ENCODE measurements at places on chromosomes 4 and X.

DNA sequence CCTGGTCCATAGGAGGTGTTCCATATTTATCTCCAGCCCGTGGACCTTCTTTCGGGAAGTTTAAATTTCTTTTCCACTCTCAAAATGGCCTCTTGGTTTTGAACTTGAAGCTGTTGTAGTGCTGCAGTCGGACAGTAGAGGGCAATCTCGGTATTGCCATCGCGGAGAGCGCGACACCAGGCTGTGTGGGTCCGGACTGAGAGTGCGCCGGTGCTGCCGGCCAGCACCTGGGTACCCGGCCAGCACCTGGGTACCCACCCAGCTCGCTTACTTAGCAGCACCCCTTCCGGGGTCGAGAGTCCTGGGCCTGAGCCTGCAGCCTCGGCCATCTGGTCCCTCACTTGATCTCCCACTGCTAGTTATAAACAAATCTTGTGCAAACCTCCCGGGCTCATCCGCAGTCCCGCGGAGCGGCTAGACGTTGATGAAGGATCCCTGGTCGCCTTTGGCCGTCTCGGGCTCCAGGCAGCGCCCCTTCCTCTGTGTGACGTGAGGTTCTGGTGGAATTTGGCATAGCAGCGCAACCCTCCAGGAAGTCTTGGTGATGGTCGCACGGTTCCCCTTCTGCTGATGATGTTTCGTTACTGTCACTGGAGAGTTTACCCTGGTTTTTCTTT, 18.0 kb downstream of the FAM9A start:
- peak; percentile 11 for DNase-seq

DNA sequence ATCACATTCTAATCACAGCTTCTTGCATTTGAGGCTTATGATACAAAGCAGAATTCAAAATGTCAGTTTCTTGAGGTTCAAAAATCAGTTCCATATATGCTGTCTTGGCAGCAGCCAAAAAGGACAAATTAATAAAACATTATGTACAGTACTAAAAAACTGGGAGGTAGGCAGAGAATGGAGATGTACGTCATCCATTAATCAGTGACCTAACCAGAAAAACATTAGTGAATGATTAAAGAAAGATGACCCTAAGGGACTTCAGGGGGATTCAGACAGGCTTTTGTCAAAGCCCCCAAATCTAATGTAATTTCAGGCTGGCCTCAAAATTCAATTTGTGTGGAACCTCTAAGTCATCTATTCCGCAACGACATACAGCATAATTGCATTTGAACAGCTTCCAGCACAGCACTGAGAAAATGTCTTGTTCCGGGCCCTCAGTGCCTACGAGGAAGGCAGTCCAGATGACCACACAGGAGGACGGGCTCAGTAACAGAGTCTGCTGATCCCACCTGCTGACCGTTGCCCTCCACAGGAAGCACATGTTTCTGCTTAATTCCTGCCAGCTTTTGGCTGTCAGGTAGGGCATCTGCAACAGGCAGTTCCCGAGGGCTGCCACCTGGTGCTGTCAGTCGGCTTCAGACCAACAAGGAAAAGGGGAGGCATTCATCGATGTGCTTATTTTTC, 83.8 kb upstream of the HHIP start:
- no peak for DNase-seq

- DNase-seq: no peak
Observed at GRCh38 chr4:13543032-13543838, 1.1 kb downstream of the NKX3-2 start.

- DNase-seq: no peak
Observed at GRCh38 chr4:151950993-151951670, 190.3 kb upstream of the GATB start.

DNA sequence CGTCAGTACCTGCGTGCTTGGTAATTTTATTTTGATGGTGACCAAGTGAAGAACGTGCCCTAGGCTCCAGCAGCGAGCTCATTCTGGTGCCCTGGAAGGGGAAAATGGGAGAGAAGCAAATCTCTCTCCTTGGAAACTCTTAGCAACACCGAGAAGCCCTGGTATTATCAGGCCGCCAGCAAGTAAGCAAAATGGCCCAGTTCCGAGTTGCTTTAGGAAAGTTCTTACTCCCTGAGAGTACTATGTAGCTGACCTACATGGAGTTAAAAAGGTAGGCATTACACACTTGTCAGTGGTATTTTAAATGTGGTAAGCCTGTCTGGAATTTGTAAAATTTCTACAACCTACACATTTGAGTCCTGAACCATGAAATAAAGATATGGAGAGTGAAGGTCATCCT, 146.4 kb downstream of the CPEB2 start:
- DNase-seq: no peak

DNA sequence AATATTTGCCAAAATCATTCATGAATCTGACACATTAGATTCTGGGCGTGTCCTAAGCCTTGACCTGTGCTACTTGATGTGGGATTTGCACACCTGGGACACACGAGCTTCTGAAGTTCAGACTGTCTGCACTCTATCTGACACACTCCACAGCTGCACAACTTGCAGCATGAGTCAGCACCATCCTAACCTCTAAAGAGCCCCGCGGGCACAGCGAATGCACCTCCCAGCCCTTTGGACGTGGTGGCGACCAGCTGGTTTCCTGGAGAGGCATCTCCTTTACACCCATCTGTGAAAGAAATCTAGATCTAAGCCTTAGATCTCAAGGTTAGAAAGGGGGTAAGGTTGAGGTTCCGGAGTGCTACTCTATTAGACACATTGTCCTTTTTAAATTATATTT, 69.2 kb downstream of the SORBS2 start:
- no peak for DNase-seq

GRCh38 chr4:144989306-144989705, 108.7 kb downstream of the ANAPC10 start:
- DNase-seq: no peak

DNA sequence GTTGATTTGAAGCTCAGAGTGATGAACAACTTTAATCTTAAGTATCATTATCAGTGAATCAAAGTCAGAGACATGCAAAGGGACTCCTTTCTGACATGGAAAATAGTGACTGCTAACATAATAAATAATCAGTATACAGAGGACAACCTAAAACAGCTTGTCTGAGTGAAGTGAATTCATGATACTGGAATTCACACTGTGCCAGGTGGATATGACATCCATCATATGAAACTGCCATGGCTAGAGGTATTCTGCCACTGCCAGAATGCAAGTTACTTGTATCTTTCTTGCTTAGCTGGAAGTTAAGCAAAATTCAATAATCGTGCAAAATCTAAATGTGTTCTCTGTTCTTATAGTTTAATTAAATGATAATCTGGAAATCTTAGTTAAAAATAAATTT, 429.0 kb downstream of the CFAP47 start:
- no peak for DNase-seq

DNA sequence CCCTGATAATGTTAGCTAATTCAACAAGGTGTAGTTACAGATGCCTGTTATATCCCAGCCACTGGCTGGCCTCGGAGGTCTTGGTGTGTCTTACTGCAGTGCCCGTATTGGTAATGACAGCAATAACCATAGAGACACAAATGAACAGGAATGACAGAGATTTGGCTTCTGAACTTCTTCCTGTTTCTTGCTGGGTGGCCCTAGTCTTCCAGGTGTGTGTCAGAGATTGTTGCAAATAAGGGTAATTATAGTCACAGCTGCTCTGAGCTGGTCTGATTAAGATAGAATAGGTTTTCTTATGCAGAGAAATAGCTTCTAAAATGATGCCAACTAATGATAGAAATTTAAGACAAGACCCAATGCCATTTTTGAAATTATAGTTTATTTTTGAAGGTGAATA, 64.1 kb upstream of the MAD2L1 start:
- DNase-seq: no peak

- DNase-seq: no peak
Observed at GRCh38 chrX:39150220-39150619, 349.0 kb downstream of the MID1IP1 start.

- DNase-seq: no peak
Observed at GRCh38 chr4:2142630-2143427, 83.7 kb downstream of the NAT8L start.

DNA sequence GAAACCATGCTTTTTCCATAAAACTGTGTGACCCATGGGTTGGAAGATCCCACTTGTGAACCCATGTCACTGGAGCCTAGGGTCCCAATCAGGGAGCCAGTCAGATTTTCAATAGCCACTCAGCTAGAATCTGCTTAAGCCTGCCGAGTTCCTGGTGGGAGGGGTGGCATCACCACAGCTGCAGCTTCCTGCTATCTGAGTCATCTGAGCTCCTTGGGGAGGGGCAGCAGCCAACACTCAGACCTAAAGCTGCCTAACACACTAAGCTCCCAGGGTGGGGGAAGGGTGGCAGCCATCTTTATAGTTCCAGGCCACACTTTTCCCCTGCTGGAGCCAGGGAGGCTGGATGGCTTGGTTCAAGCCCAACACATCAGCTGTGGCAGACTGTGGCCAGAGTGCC, 350.1 kb downstream of the C4orf33 start:
- no peak for DNase-seq

DNA sequence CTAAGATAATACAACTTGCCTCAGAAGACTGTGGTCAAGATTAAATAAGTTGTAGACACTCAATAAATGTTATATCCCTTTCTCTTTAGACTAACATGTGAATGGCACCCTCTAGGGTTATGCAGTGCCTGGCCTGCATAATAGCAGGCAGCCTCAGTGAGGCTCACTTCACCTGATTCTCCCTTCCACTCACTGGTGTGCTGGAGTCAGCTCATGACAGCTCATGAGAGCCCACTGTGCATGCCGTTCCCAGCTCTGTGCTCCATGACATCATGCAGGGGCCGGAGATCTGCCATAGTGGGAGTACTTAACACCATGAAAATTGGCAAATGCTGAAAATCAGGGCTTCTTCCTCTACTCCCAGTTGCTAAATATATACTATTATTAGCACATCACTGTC, 64.5 kb downstream of the TEC start:
- no peak for DNase-seq

- no peak for DNase-seq
Observed at GRCh38 chr4:105059337-105059736, 87.3 kb upstream of the TET2 start.

- no peak for DNase-seq
Observed at GRCh38 chr4:154569028-154569427, 6.2 kb downstream of the FGB start.

GRCh38 chr4:88911246-88912212, 145.5 kb downstream of the FAM13A start:
- DNase-seq: no peak

GRCh38 chr4:139207247-139207646, 30.2 kb upstream of the ELF2 start:
- no peak for DNase-seq

- no peak for DNase-seq
Observed at GRCh38 chr4:154738426-154738825, 5.4 kb upstream of the LRAT start.

Measured in effector CD4-positive, alpha-beta T cell (primary cell).